Vagina (tissue), 2 donors: ENCODE measurements at places on chromosomes 12 and 14. TPM values are rescaled to one million over a fixed set of nuclear protein-coding genes. Genes with fewer than 3 reads are reported as not detected.

The P2RX2 gene
- not detected for total RNA-seq

The TMEM52B gene
- total RNA-seq = not detected

The EID3 gene
- total RNA-seq = 9.1 TPM

The RASAL1 gene
- 11.0 TPM for total RNA-seq

The RAD51AP1 gene
- total RNA-seq = 4.2 TPM

The PTPN6 gene
- 17.4 TPM for total RNA-seq

The ASIC1 gene
- total RNA-seq = 2.9 TPM

The ACVRL1 gene
- 115 TPM for total RNA-seq

The KLHL28 gene
- total RNA-seq = 12.8 TPM

The TTC6 gene
- 4.4 TPM for total RNA-seq

The KERA gene
- not detected for total RNA-seq

The LRR1 gene
- total RNA-seq = 3.7 TPM

The SERPINA10 gene
- not detected for total RNA-seq

The KCNMB4 gene
- total RNA-seq = 2.7 TPM

DNA sequence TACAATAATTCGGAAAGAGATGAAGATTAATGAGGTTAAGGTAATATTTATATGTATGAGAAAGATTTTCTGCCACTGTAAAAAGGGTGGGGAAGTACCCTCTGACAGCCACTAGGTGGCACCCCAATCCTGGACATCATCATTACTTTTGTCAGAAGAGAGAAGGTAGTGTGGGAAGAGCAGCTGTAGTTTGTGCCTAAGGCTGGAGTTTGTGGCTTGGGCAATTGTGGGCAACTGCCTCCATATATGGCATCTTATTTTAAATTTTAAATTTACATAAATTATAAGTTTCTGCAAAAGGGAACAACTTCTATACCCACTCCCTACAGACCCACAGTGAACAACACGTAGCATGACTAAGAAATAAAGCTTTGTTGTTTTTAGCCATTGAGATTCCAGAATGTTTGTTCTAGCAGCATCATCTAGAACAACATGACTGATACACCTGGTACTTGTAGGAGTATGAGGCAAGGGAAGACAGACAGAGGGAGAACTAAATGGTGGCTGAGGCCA is 34.4 kb upstream of the SYCP3 start:
- H3K4me1 ChIP-seq = no peaks in the 10 kb centered on the region
- H3K27me3 ChIP-seq = no peaks in the 10 kb centered on the region
- H3K36me3 ChIP-seq = no peaks in the 10 kb centered on the region
- no peak for DNase-seq

GRCh38 chr12:94792693-94793092 is 142.3 kb upstream of the TMCC3 start:
- no peak overlapping the region for H3K4me3 ChIP-seq
- H3K4me1 ChIP-seq = no peaks in the 10 kb centered on the region
- no peaks in the 10 kb centered on the region for H3K36me3 ChIP-seq
- H3K27me3 ChIP-seq = no peaks in the 10 kb centered on the region

DNA sequence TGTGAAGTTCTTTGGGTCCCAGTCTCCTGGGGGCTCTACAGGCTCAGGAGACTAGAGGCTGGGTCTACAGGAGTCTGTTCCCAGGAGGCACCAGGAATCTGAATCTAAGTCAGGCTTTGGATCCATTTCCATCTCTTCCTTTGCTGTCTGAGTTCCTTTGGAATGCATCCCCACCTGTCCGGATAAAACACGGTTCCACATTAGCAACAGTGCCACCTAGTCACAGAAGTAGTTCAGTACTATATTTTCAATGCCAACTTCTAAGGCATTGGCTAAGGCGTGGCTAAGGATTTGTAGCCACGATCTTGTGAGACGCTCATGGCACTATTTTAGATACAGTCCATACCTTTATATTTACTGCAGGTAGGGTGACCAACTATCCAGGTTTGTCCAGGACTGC is 15.1 kb downstream of the ZC2HC1C start:
- H3K27me3 ChIP-seq = no peaks in the 10 kb centered on the region
- no peak overlapping the region for H3K27ac ChIP-seq
- H3K4me1 ChIP-seq = no peaks in the 10 kb centered on the region

GRCh38 chr12:93751864-93752610 is 74.9 kb downstream of the CRADD start:
- H3K27me3 ChIP-seq = no peaks in the 10 kb centered on the region
- DNase-seq = no peak
- H3K36me3 ChIP-seq = no peaks in the 10 kb centered on the region
- peaks cover 32% of the 10 kb centered on the region for H3K4me1 ChIP-seq

DNA sequence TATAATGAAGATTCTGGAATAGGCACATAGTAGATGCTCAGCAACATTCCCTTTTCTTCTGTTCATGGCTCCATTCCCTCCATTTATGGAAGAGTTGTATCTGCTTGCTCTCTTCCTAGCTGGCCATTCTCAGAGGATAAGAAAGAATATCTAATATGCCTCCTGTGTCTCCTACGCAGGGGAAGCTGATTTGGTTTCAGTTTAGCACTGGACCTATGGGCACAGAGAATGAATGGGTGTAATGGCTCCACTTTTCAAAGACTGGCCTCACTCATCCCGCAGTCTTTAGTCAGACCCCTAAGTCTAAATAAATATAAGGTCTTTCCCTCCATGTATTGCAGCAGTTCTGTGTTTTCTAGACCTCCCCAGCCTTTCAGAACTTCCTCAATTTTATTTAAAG is 2.0 kb downstream of the PKP2 start:
- H3K27me3 ChIP-seq = no peaks in the 10 kb centered on the region
- no peak overlapping the region for H3K4me3 ChIP-seq
- no peak for DNase-seq

GRCh38 chr14:99891900-99892299 is 98.7 kb downstream of the EML1 start:
- H3K36me3 ChIP-seq = no peaks in the 10 kb centered on the region
- H3K27ac ChIP-seq = no peak overlapping the region
- DNase-seq = no peak
- no peak overlapping the region for H3K4me3 ChIP-seq
- H3K27me3 ChIP-seq = no peaks in the 10 kb centered on the region

DNA sequence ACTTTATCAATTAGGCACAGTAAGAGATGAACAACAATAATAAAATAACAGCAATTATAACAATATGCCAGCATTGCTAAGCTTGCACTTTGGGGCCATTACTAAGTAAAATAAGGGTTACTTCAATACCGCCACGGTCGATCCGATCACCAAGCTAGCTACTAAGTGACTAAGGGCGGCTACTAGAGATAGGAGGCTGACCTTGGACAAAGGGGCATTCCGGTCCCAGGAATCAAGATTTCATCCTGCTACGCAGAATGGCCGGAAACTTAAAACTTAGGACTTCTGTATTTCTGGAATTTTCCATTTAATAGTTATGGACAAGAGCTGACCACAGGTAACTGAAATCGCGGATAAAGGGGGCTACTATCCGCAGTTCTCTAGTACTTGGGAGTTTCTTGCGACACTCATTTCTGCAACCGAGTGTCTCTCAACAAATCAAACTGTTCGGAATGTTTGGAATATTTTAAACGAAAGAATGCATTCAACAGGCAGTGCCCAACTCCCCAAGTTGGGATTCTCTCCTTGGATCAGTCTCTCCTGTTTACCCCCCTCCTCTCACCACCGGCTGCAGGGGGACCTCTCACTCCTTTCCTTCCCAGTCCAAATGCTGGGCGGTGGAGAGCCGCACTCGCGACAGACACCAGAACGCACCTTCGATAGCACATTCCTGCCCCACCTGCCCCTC is 650 bp downstream of the HEBP1 start:
- peaks cover 37% of the 10 kb centered on the region for H3K4me1 ChIP-seq
- DNase-seq = no peak
- no peaks in the 10 kb centered on the region for H3K36me3 ChIP-seq
- peak overlapping the region; percentile 90 for H3K27ac ChIP-seq

- no peak overlapping the region for H3K4me3 ChIP-seq
- no peak for DNase-seq
- H3K27me3 ChIP-seq = no peaks in the 10 kb centered on the region
- H3K36me3 ChIP-seq = no peaks in the 10 kb centered on the region
- no peaks in the 10 kb centered on the region for H3K4me1 ChIP-seq
- H3K27ac ChIP-seq = no peak overlapping the region
Measured at GRCh38 chr12:72074065-72074464, 135.4 kb downstream of the TPH2 start.

DNA sequence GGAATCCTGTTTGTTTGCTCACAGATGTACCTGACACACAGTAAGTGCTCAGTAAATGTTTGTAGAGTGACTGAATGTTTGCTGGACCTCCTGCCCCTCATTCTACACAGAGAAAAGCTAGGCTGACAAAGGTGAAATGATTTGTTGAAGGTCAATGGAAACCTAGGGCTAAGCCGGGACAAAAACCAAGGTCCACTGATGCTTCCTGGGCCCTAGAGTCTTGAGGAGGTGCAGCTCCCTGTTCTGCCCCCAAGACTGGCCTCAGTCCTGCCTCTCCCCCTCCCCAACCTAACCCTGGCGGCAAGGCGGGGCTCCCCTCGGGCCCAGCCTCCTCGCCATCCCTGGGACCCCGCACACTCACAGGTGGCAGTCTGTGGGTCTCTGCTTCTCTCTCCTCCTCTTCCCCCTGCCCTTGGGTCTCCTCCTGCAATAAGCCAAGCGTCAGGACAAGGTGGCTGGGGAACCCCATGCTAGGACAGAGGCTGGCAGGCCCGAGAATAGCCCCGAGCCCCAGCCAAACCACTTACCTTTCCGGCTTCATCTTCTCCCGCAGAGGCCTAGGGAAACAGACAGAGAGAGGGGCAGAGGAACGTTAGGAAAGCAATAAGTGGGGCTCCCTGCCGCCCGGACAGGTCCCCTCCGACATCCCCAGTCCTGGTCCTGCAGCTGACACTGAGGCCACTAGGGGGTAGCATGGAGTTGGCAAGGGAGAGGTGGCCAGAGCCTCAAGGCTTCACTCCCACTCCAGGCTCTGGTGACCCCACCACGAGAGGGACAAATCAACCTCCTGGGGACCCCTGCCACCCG is 9.3 kb downstream of the PGF start:
- H3K4me3 ChIP-seq = peak overlapping the region; percentile 23
- no peak for DNase-seq
- H3K36me3 ChIP-seq = no peaks in the 10 kb centered on the region
- peak overlapping the region; percentile 30 for H3K27ac ChIP-seq
- no peaks in the 10 kb centered on the region for H3K27me3 ChIP-seq

- H3K36me3 ChIP-seq = no peaks in the 10 kb centered on the region
- no peak overlapping the region for H3K4me3 ChIP-seq
- no peaks in the 10 kb centered on the region for H3K4me1 ChIP-seq
- no peak overlapping the region for H3K27ac ChIP-seq
- DNase-seq = no peak
- no peaks in the 10 kb centered on the region for H3K27me3 ChIP-seq
Measured at GRCh38 chr12:44157359-44157758, 321.5 kb downstream of the TMEM117 start.

DNA sequence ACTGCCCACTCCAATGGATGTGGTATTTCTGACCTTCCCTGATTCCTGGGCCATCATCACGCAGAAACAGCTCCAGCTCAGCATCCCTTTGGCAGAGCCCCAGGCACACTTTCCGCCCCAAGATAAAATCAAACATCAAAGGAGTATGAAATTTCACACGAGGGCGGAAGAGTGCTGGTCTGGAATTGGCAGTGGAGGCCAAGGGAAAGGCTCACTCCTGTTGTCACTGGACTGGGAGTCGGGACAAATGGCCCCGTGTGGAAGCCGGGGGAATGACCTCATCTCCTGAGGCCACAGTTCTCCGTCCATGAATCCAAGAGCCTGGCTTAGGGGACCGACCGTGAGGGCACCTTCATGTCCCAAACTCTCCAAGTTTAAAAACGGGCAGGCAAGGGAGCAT is 40.9 kb downstream of the FZD10 start:
- H3K4me1 ChIP-seq = no peaks in the 10 kb centered on the region
- no peak for DNase-seq
- H3K36me3 ChIP-seq = no peaks in the 10 kb centered on the region

GRCh38 chr14:41549821-41550607 is 56.7 kb upstream of the LRFN5 start:
- no peak overlapping the region for H3K27ac ChIP-seq
- H3K4me1 ChIP-seq = no peaks in the 10 kb centered on the region
- no peak overlapping the region for H3K4me3 ChIP-seq
- no peaks in the 10 kb centered on the region for H3K36me3 ChIP-seq

- no peaks in the 10 kb centered on the region for H3K4me1 ChIP-seq
- no peak overlapping the region for H3K27ac ChIP-seq
- DNase-seq = no peak
- H3K4me3 ChIP-seq = no peak overlapping the region
Measured at GRCh38 chr12:1836854-1837421, 16.6 kb downstream of the LRTM2 start.

GRCh38 chr12:49912345-49913255 is 8.9 kb upstream of the FAIM2 start:
- H3K27ac ChIP-seq = no peak overlapping the region
- H3K4me1 ChIP-seq = no peaks in the 10 kb centered on the region
- H3K36me3 ChIP-seq = no peaks in the 10 kb centered on the region
- H3K4me3 ChIP-seq = no peak overlapping the region

GRCh38 chr14:74155287-74155686 is 70.5 kb downstream of the LIN52 start:
- H3K36me3 ChIP-seq = no peaks in the 10 kb centered on the region
- DNase-seq = no peak
- no peak overlapping the region for H3K4me3 ChIP-seq

GRCh38 chr14:98731701-98732100 is 540.3 kb downstream of the BCL11B start:
- H3K4me1 ChIP-seq = no peaks in the 10 kb centered on the region
- H3K36me3 ChIP-seq = no peaks in the 10 kb centered on the region
- H3K4me3 ChIP-seq = no peak overlapping the region
- H3K27me3 ChIP-seq = no peaks in the 10 kb centered on the region

- H3K27ac ChIP-seq = peak overlapping the region; percentile 94
- H3K4me3 ChIP-seq = peak overlapping the region; percentile 82
- H3K36me3 ChIP-seq = no peaks in the 10 kb centered on the region
- peak; percentile 93 for DNase-seq
- no peaks in the 10 kb centered on the region for H3K27me3 ChIP-seq
- H3K4me1 ChIP-seq = peaks cover 24% of the 10 kb centered on the region
Measured at GRCh38 chr12:14769466-14769968, 33.8 kb downstream of the WBP11 start.
